Activated T-cell treated with anti-CD3 and anti-CD28 coated beads, Interleukin-2, amount 50 U/mL, for 48 hours (primary cell): ENCODE measurements at places on chromosomes 3 and 15.

- DNase-seq, result no peak
Observed at GRCh38 chr3:43411429-43411828, 125.1 kb downstream of the SNRK start.

DNA sequence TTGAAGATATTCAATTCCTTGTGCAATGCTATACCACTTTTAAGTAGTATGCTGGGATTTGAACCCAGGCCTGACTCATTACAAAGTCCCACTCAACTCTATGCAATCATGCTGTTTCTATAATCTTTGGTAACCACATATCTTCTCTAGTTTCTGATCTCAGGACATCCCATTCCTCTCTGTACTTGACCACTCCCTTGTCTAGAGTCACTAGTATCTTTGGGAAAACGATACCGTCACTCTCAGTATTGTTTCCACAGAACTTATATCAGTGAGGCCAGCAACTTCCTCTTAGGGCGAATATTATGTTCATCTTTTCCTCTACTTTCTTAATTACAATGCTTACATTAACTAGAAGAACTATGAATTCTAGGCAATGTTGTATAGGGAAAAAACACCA lies 137.3 kb upstream of the TSPAN3 start:
- DNase-seq, result no peak

- no peak for DNase-seq
Observed at GRCh38 chr3:38163117-38163840, 2.1 kb upstream of the OXSR1 start.

DNA sequence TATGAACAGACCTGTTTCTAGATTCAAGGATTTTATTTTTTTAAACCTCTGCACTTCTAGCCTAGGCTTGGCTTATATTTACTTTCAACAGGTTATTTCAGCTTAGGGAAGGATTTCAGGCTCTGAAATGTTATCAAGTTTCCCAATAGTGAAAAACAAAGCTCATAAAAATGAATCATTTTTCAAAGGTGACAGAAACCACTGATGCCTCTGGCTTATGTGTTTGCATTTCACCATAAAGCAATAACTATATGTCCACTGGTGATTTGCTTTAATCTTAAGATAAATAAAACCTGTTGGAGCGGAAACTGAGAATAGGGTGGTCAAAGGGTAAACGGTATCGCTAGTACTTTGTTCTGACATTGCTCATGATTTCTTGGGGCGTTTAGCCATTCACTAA lies 141.2 kb upstream of the LRIG1 start:
- no peak for DNase-seq

DNA sequence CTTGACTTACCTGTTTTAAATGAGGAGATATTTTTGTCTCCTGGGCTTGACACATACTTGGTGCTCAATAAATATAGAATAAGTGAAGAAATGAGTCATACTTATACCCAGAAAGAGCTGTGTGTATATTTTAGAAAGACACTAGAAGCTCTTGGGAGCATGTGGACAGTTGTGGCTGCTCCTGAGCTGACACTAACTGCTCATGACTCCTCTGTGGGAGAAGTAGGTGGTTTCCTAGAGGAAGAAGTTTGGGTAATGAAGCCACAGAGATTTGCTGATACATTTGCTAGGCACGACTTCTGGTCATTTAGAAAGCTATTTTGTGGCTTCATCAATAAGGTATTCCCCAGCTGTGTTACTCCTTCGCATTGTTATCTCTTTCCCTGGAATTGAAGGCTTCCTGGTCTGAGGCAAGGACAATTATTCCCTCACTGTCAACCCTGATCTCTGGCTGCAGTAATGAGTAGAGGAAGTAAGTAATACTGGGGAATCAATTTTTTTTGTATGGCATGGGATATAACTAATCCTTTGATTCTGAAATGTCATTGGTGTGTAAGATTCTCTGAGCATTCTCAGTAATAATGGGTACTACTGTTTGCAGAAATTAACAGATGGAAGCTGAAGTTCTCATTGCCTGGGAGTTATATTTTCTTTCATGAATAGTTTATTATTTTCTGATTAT lies 79.6 kb upstream of the DCBLD2 start:
- no peak for DNase-seq

- DNase-seq, result no peak
Observed at GRCh38 chr3:56914646-56915045, 112.9 kb upstream of the ARHGEF3 start.

DNA sequence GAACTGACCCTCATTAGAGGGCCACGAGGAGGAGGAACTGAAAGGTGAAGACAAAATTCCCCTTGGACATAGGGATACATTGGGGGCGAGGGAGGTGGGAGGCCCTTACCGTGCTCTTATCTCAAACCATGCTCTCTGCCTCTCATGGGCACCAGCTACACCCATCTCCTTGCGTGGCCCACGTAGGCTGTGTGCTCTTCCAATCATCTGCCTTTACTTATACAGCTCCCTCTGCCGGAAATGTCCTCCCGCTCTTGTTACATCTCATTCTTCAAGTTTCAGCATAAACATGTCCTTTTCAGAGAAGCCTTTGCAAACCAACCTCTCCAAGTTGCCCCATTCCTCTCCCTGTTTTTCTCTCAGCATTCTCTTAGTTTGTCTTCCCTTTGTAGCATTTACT lies 307.8 kb upstream of the PROK2 start:
- no peak for DNase-seq
